ENCODE measurements at places on chromosomes 5 and 9.
A peak's percentile ranks its signal among the peaks of the same experiment; 100 is the strongest.

DNA sequence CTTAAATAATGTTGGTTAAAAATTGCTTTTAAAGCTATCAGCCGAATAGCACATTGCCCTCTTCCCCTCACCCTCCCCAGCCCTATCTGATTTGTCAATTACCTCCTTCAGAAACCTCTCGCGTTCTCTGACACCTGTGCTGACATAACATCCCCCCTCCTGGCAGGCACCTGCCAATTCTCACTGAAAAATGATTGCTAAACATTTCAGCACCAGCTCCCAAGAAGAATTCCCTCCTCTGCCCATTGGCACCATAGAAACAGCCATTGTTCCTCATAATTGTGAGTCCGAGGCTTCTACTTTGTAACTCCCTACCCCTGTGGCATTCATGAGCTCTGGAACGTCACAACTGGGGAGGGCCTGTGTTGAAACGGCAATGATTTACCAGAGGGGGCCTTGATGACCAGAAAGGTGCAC lies 20.2 kb downstream of the CDH6 start:
- no peak for DNase-seq

- no peak for DNase-seq
Measured at GRCh38 chr9:91197232-91198181, 164.2 kb downstream of the AUH start.

DNA sequence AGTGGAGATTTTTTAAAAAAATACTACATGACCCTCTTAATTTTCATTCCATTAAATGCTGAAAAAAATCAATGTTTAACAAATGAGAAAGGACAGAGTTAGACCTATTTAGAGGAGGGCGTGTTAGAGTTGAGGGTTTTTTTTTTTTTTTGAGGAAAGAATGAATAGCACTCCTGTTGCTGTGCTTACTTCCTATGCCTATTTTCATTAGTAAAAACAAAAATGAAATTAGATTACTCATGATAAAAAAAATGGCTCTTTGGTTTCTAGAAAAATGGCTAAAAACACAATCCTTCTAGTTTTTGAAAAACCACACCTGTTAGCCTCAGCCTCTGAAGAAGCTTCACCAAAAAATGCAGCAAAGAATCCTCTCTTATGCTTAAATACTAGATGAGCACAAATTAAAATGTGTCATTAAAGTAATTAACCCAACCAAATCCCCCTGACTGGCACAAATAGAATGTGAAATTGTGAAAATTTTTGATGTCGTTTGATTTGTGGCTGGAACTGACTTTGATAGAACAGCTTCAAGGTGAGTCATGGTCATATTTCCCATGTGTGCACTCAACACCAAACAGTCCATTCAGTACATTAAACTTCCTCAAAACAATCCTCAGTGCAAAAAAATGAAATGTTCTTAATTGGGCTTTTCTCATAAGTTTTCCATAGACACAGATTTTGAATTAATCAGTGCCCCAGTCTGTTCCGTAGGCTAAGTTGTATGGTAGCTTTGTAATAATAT lies 98.0 kb downstream of the MACIR start:
- DNase-seq: no peak

GRCh38 chr5:142253938-142254337 lies 70.9 kb downstream of the SPRY4 start:
- no peak for DNase-seq

GRCh38 chr9:107227774-107228173 lies 55.3 kb upstream of the RAD23B start:
- DNase-seq: no peak

DNA sequence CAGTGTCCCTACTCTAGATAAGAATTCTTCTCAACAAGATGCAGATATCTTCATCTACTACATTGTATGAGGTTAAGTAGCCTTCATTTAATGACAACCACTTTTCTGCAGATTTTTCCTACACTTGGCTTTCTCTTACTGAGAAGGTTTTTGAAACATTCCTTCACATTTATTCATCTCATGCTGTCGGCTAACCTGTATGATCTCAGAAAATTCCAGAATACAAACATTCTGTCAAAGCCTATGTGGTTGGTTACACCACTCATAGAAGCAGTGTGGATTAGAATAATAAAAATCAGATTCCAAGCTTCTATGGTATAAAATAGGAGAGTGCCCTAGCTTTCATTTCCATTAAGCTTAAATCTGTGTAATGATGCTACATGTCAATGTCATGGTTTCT lies 39.4 kb upstream of the ERCC6L2 start:
- no peak for DNase-seq

- DNase-seq: no peak
Measured at GRCh38 chr9:127983847-127984289, 3.1 kb upstream of the EEIG1 start.

DNA sequence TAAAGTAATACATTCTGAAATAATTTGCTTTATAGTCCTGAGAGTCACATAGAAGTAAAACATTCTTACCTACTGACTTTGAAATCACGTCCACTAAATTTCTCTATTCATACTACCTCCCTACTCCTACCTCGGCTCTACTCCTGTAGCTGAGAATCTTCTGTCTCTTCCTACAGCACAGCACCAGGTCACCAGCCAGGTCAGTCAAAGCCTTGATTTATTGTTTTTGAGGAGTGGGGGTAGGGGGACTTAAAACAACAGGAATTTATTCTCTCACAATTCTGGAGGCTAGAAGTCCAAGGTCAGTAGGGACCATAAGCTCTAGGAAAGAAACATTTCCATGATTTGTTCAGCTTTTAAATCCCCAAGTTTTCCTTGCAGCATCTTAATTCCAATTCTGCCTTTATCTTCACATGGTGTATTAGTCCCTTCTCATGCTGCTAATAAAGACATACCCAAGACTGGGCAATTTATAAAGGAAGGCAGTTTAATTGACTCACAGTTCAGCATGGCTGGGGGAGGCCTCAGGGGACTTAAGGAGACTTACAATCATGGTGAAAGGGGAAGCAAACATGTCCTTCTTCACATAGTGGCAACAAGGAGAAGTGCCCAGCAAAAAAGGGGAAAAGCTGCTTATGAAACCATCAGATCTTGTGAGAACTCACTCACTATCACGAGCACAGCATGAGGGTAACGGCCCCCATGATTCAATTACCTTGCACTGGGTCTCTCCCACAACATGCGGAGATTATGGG lies 49.6 kb upstream of the CCNG1 start:
- DNase-seq: no peak

- DNase-seq: no peak
Measured at GRCh38 chr5:28310696-28311095, 1272.3 kb upstream of the CDH9 start.

DNA sequence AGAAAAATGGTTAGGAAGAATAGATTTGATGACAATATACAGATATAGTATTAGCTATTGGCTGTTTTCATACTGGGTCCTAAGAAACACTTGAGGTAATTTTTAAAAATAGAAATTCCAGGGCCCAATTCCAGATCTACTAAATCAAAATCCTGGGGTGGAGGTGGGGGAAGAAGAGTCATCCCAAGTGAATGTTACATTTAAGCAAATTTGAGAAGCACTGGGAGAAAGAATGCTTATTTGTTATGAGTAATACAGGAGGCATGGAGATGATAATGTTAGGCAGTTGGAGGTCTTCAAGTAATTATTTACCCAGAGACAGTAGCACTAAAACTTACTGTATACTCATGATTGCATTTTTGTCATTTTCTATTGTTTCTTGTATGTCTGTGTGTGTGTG lies 93.0 kb upstream of the DAB2 start:
- peak; percentile 26 for DNase-seq

DNA sequence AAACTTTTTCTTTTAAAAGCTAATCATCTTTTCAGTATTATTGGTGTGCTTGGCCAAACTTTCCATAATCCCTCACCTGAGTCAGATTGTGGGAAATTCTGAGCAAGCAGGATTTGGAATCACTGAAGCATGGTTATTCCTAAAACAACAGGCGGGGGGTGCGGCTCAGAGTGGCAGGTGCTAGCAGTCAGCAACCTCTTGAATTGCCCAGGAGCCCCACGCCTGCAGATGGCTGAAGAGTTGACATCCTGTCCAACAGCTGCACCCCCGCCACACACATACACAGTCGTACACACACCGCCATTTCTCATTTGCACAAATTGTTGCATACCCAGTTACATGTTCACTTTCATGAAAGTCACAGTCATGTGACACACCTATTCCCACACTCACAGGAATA lies 96.6 kb downstream of the LHX2 start:
- DNase-seq: no peak

GRCh38 chr5:36153726-36154125 lies 1.8 kb downstream of the SKP2 start:
- no peak for DNase-seq

GRCh38 chr5:52920929-52921328 lies 68.2 kb upstream of the ITGA2 start:
- no peak for DNase-seq

GRCh38 chr9:36407122-36407723 lies 7.2 kb upstream of the RNF38 start:
- DNase-seq: no peak

GRCh38 chr9:115531410-115532125 lies 413.6 kb upstream of the TNC start:
- no peak for DNase-seq

GRCh38 chr5:51380603-51381207 lies 2.5 kb upstream of the ISL1 start:
- peak; percentile 41 for DNase-seq

DNA sequence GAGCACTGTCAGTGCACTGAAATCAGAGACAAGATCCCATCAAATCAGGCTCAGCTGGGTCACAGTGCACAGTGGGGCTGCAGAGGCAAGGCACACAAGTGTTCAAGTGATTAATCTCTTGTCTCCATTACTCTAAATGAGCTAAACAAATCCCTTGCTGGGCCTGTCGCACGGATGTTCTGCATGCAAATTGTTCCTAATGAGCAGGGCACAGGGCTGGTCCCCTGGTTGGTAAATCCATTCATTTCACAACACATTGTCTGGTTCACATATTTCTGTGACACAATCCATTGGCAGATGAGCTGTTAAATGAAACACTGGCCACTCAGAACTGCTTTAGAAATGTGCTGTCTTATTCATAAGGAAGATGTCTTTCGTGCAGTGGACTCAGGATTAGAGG lies 167.9 kb upstream of the BRINP1 start:
- no peak for DNase-seq

GRCh38 chr9:124797343-124798103 lies 20.6 kb downstream of the OLFML2A start:
- no peak for DNase-seq

- no peak for DNase-seq
Measured at GRCh38 chr9:14752271-14752670, 29.7 kb upstream of the CER1 start.

DNA sequence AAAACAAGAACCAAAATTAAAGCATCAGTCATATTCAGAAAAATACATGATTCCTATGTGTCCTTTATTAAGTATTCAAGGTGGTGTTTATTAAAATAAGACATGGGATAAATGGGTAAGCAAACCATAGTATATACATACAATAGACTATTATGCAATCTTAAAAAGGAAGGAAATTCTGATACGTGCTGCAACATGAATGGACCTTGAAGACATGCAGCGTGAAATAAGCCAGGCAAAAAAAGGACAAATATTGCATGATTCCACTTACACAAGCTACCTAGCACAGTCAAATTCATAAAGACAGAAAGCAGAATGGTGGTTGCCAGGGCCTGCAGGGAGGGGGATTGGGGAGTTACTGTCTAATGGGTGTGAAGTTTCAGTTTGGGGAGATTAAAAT lies 127.7 kb downstream of the DMAC1 start:
- DNase-seq: no peak

- peak; percentile 30 for DNase-seq
Measured at GRCh38 chr5:116766470-116766947, 191.9 kb upstream of the SEMA6A start.

GRCh38 chr5:126002222-126002897 lies 420.8 kb upstream of the GRAMD2B start:
- peak; percentile 5 for DNase-seq

- DNase-seq: no peak
Measured at GRCh38 chr9:37262410-37262809, 142.0 kb downstream of the ZCCHC7 start.

DNA sequence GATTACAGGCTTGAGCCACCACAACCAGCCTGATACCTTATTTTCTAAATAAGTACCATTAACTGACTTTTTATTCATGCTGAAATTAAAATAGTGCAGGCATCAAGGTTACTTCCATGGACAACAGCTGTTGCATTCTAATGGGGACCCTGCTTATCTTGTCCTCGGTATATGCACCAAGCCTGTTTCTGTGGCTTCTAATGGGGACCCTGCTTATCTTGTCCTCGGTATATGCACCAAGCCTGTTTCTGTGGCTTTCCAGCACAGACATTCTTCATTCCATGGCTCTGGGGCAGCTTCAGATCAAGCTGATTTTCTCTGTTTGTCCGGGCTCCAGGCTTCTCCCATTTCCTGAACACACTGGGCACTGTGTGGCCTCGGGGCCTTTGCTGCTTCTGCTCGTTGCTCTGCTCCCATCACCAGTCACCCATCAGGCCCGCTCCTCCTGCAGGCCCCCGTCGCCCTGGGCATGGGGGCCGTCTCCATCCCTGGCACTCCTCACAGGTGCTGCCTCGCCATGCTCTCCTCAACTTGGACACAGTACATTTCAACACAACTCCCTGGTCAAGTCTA lies 30.7 kb downstream of the ZNF354A start:
- no peak for DNase-seq

DNA sequence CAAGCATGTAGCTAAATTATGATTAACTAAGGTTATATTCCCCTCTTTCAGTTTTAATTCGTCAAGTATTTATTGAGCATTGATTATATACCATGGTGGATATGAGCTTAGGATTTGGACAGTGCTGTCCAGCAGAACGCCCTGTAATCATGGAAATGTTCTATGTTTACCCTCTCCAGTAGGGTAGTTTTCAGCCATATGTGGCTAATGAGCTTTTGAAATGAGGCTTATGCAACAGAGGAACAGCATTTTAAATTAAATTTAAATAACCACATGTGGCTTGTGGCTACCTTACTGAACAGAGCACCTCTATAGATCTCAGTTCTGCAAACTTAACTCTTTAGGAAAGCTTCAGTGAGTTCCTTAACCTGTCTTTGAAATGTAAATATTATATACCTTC lies 59.1 kb downstream of the JMY start:
- DNase-seq: no peak

DNA sequence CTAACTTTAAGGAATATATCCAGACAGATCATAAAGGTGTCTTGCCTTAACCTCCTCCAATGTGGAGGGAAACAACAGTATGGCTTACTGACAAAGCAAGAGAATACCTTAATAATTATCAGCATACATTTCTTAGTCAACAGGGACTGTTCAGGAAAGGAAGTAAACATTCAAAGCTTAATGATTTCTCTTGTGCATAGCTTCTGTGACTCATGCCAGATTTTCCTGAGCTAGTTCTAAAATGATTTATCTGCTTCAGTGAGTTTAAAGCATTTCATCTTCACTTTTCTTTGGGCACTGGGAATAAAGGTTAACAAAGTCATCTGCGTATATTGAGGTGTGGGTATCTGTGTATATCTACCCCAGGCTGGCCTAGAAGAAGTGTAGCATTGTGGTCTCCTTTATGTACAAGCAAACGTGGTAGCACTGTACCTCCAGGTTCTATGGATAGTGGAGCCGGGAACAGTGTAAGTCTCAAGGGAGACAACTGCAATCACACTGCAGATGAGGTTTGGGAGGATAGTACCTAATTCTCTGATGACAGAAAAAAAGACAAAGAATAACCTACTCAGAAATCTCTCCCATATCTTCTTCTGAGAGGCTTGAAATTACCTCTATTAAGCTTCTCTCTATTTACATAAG lies 284.1 kb downstream of the HCN1 start:
- no peak for DNase-seq

Measured in H54 (cell line).